ENCODE measurements at places on chromosomes 13 and 19. TPM values are rescaled to one million over a fixed set of nuclear protein-coding genes. Genes with fewer than 3 reads are reported as not detected.

- H3K36me3 ChIP-seq, result peaks cover 20% of the 10 kb centered on the region
- peaks cover 26% of the 10 kb centered on the region for H3K4me1 ChIP-seq
- no peaks in the 10 kb centered on the region for H3K27me3 ChIP-seq
Measured at GRCh38 chr19:4516939-4517300, 1.4 kb downstream of the PLIN4 start.

GRCh38 chr19:9580728-9581127 is 3.6 kb downstream of the ZNF121 start:
- H3K4me1 ChIP-seq, result no peaks in the 10 kb centered on the region
- no peaks in the 10 kb centered on the region for H3K36me3 ChIP-seq
- H3K4me3 ChIP-seq, result no peak overlapping the region
- H3K27ac ChIP-seq, result no peak overlapping the region

DNA sequence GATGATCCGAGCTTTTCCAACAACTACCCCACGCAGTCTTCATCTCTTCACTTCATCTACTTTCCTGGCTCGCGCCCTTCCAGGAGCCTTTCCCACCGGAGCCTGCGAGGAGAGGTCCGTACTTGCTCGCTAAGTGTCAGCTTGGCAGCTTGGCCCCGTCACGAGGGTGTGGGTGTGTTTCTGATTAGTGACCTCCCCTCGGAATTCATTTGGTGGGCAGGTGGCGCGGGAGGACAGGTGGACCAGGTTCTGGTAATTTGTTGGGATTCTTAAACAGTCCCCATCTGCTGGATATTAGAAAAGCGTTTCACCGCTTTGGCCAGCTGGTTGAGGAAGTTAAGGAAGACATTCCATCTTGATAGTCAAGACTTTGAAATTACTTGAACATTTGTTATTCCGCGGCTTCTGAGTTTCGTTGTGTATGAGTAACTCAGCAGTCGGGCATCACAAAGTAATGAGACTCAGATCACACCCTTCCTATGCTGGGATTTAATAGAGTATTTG is 515 bp downstream of the UFM1 start:
- H3K4me1 ChIP-seq, result peaks cover 17% of the 10 kb centered on the region
- peak; percentile 78 for DNase-seq
- peak overlapping the region; percentile 67 for H3K4me3 ChIP-seq
- H3K36me3 ChIP-seq, result peaks cover 21% of the 10 kb centered on the region
- H3K27ac ChIP-seq, result peak overlapping the region; percentile 83

DNA sequence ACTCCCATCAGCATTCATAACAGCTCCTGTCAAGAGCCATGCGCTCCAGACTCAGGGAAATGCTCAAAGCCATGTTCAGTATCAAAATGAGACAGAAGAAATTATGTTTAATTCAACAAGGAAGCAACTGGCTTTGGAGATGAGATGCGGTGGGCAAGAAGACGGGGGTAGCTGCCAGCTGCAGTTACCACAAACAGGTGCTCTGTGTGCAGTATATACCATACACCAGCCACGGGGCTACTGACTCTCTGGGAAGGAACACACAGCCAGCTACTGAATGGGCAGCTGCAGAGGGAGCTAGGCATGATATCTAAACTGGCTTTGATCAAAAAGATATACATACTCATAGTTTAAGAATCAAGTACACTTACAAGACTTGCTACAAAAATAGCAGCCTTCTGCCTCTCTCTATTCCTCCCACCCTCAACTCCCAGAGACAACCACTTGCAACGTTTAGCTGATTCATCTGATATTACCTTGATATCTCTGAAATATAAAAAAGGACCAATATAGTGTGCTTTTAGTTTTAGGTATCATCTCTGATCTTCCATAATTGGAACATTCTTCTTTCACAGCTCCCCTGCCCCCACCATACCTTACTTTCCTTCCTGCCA is 593.0 kb downstream of the UQCRFS1 start:
- H3K27ac ChIP-seq, result no peak overlapping the region
- H3K4me1 ChIP-seq, result no peaks in the 10 kb centered on the region
- no peaks in the 10 kb centered on the region for H3K27me3 ChIP-seq

DNA sequence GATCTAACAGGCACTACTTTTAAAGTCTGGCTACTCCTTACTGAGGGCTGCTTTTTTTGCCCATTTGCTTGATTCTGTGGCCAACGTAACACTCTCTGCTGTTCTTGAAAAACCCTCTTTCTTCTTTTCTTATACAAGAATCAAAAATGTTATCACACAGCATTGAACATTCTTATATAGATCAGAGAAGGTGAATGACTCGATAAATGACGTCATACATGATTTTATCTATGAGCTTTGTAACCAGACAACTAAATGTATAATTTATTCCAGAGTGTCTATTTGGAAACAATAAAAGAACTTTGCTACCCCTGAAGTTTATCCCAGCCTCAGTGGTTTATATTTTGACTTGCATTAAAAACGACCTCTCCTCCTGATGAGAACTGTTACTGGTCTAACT is 12.4 kb downstream of the RFX2 start:
- no peaks in the 10 kb centered on the region for H3K36me3 ChIP-seq
- no peak for DNase-seq
- H3K27ac ChIP-seq, result peak overlapping the region; percentile 94
- no peaks in the 10 kb centered on the region for H3K27me3 ChIP-seq
- H3K4me3 ChIP-seq, result no peak overlapping the region

GRCh38 chr19:29404015-29404414 is 121.8 kb upstream of the VSTM2B start:
- H3K27me3 ChIP-seq, result no peaks in the 10 kb centered on the region
- DNase-seq, result no peak
- H3K27ac ChIP-seq, result no peak overlapping the region
- H3K36me3 ChIP-seq, result no peaks in the 10 kb centered on the region

- peak within 1 kb of the TSS; percentile 53 for H3K27ac ChIP-seq
- no peaks in the 10 kb centered on the region for H3K36me3 ChIP-seq
- no peak for DNase-seq
- peaks cover 6% of the 10 kb centered on the region for H3K27me3 ChIP-seq
- H3K4me3 ChIP-seq, result peak within 1 kb of the TSS; percentile 14
- H3K4me1 ChIP-seq, result no peaks in the 10 kb centered on the region
Measured at GRCh38 chr19:44777715-44778347, at the start of gene CBLC. CBLC (plus strand) TSS chr19:44777890; CDS start chr19:44777932, 42 bp downstream.

Gene PPM1N
- 3.0 TPM for polyA plus RNA-seq

Gene CFD
- polyA plus RNA-seq, result 101 TPM

Gene ABCC4
- 4.2 TPM for polyA plus RNA-seq

Gene PRSS57
- not detected for polyA plus RNA-seq

Gene CLEC17A
- polyA plus RNA-seq, result 13.7 TPM

Gene ZNF83
- 5.8 TPM for polyA plus RNA-seq
